Upper lobe of left lung (tissue), 6 donors: ENCODE measurements at places on chromosomes 3 and 15. TPM values are rescaled to one million over a fixed set of nuclear protein-coding genes. Genes with fewer than 3 reads are reported as not detected.

Gene DGKG
- 5.4 TPM for total RNA-seq

GRCh38 chr3:38404286-38404685 lies 49.4 kb upstream of the ACVR2B start:
- no peak overlapping the region for H3K27ac ChIP-seq
- H3K36me3 ChIP-seq: peaks cover 12% of the 10 kb centered on the region
- no peak overlapping the region for H3K4me3 ChIP-seq
- H3K4me1 ChIP-seq: no peaks in the 10 kb centered on the region

GRCh38 chr3:195063581-195064193 lies 207.3 kb downstream of the XXYLT1 start:
- no peak overlapping the region for H3K27ac ChIP-seq
- H3K4me3 ChIP-seq: no peak overlapping the region
- H3K27me3 ChIP-seq: no peaks in the 10 kb centered on the region
- no peaks in the 10 kb centered on the region for H3K36me3 ChIP-seq
- peaks cover 8% of the 10 kb centered on the region for H3K4me1 ChIP-seq

DNA sequence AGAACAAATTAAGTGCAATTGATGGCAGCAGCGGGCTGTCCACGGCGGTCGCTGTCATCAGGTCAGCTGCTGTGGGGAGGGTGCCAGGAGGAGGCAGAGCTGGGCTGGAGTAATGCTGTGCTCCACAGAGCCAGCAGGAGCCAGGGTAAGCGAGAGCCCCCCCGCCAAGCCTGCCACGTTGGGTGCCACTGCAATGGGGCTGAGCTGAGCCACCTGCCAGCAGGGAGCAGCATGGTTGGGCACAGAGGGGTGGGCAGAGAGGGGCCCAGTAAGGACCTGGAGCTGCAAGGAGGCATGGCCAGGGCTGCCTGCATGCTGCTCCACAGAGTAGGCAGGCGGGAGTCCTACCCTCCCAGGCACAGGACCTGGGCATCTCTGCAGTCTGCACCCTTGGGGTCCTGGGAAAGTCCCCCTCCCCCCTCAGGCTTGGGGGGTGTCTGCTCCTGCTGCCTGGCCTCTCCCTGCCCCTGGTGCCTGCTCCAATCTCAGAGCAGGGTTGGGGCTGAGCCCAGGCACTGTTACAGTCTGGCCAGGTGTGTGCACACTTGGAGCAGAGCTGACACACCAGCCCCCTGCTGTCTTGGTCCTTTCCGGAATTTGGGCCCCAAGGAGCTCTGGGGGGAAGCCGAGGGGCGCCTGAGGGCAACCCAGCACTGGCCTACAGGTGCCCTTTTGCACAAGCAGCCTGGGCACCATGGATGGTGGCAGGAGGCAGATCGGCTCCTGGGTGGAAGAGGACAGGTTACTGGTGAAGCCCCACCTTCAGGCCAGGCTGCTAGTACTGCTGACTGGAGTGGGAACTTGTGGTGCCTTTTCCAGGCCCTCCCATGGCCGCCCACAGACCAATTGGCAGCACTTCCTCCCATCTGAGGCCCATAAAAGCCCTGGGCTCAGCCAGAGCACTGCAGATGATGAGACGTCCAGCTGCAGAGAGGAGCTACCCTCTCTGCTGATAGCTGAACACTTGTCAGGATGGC lies 8.5 kb upstream of the PIAS1 start:
- H3K36me3 ChIP-seq: no peaks in the 10 kb centered on the region
- H3K27ac ChIP-seq: no peak overlapping the region
- H3K4me3 ChIP-seq: no peak overlapping the region
- peaks cover 12% of the 10 kb centered on the region for H3K4me1 ChIP-seq
- no peak for DNase-seq
- no peaks in the 10 kb centered on the region for H3K27me3 ChIP-seq

Gene CCDC39
- 1.2 TPM for total RNA-seq

DNA sequence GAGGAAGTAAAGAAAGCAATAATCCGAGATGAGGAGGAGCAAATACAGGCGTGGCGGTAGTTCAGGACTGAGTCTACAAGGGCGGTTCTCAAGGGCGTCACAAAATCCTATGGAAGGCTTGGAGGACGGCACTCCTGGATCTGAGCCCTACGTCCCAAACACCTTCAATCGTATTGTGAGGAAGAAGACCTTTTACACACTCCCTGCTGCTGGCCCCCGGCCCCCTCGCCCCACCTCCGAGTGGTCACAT lies 747 bp downstream of the PLD1 start:
- H3K4me3 ChIP-seq: peak overlapping the region; percentile 56
- no peak for DNase-seq
- peaks cover 53% of the 10 kb centered on the region for H3K4me1 ChIP-seq
- no peaks in the 10 kb centered on the region for H3K27me3 ChIP-seq
- peak overlapping the region; percentile 94 for H3K27ac ChIP-seq

Gene PAQR5
- total RNA-seq: 15.5 TPM

Gene KBTBD8
- 2.1 TPM for total RNA-seq

Gene ARIH1
- total RNA-seq: 155 TPM

GRCh38 chr15:97517737-97518136 lies 442.8 kb upstream of the ARRDC4 start:
- no peak overlapping the region for H3K27ac ChIP-seq
- no peaks in the 10 kb centered on the region for H3K27me3 ChIP-seq
- no peaks in the 10 kb centered on the region for H3K4me1 ChIP-seq

DNA sequence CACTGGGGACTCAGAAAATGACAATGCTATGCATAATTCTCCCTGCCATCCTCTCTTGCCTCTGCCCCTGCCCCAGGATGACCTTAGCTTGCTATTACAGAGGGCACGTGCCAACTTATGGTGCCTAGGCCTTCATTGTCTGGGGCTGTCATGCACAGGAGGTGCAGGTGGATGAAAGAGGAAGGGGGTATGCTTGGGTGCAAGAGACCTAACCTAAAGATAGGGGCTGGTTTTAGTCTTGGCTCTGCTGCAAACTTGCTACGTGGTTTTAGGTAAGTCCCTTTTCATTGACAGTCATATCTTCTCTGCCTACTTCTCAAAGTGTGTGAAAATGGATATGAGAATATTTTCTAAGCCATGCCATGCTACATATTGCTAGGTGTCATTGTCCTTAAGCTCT lies 161.3 kb downstream of the EPHB1 start:
- H3K4me3 ChIP-seq: no peak overlapping the region
- no peaks in the 10 kb centered on the region for H3K36me3 ChIP-seq
- H3K4me1 ChIP-seq: no peaks in the 10 kb centered on the region

- H3K36me3 ChIP-seq: no peaks in the 10 kb centered on the region
- H3K4me1 ChIP-seq: no peaks in the 10 kb centered on the region
- DNase-seq: no peak
- no peaks in the 10 kb centered on the region for H3K27me3 ChIP-seq
Observed at GRCh38 chr15:56798639-56799038, 65.3 kb upstream of the ZNF280D start.

- no peaks in the 10 kb centered on the region for H3K4me1 ChIP-seq
- no peak overlapping the region for H3K27ac ChIP-seq
- no peaks in the 10 kb centered on the region for H3K27me3 ChIP-seq
- no peak overlapping the region for H3K4me3 ChIP-seq
Observed at GRCh38 chr3:85081191-85081906, 122.6 kb downstream of the CADM2 start.

DNA sequence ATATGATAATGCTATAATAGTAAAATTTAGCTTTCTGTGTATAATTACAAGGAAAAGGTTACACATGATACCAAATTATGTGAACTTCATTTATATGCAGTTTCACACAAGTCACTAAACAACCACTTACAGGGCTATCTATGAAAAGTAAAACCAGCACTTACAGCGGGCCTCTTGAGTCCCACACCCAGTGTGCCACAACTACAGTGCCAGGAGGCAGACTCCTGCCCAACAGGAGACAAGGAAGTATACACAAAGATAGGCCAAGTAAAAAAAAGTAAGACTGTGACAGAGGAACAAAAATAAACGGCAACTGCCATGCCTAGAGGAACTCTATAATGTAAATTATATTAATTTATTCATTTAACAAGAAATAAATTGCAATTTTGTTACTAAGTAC lies 53.4 kb upstream of the NEK10 start:
- H3K27ac ChIP-seq: no peak overlapping the region
- no peak overlapping the region for H3K4me3 ChIP-seq
- H3K36me3 ChIP-seq: peaks cover 3% of the 10 kb centered on the region
- no peaks in the 10 kb centered on the region for H3K4me1 ChIP-seq
- DNase-seq: peak; percentile 69

GRCh38 chr3:129107793-129108192 lies 13.8 kb downstream of the RAB43 start:
- H3K4me3 ChIP-seq: no peak overlapping the region
- H3K36me3 ChIP-seq: peaks cover 13% of the 10 kb centered on the region
- H3K4me1 ChIP-seq: peaks cover 22% of the 10 kb centered on the region
- no peak overlapping the region for H3K27ac ChIP-seq
- no peaks in the 10 kb centered on the region for H3K27me3 ChIP-seq

DNA sequence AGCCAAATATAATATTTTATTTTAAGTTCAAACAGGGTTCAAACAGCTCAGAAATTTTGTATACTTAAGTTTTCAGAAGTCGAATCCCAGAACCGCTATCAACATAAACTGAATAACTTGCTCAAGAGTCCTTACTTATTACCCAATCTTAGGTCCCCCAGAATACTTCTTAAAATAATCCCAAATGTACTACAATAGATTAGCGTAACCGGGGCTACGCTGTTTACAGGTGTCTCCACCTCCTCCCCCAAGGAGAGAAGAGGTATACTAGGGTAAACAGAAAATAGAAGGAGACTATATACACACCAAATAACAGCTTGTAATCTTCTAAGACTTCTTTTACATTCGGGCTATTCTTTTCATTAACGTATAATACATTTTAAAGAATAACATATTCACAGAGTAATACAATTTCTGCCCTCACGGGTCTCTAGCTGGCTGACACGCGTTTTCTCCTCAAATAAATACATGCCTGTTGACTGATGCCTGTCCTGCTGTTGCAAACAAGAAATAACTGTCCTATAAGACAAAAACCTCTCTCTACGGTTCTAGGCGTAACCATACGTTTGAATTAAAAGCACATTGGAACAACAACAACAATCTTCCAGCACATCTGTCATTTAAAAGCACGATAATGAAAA lies 1.3 kb downstream of the DENND4A start:
- H3K4me3 ChIP-seq: peak overlapping the region; percentile 68
- peak overlapping the region; percentile 99 for H3K27ac ChIP-seq
- no peaks in the 10 kb centered on the region for H3K27me3 ChIP-seq
- H3K4me1 ChIP-seq: peaks cover 36% of the 10 kb centered on the region

- H3K4me1 ChIP-seq: no peaks in the 10 kb centered on the region
- no peak overlapping the region for H3K27ac ChIP-seq
- DNase-seq: no peak
- H3K36me3 ChIP-seq: no peaks in the 10 kb centered on the region
- no peaks in the 10 kb centered on the region for H3K27me3 ChIP-seq
Observed at GRCh38 chr3:160671231-160671630, 5.7 kb upstream of the ARL14 start.

- no peak overlapping the region for H3K27ac ChIP-seq
- no peaks in the 10 kb centered on the region for H3K4me1 ChIP-seq
- no peak for DNase-seq
- no peaks in the 10 kb centered on the region for H3K36me3 ChIP-seq
- H3K4me3 ChIP-seq: no peak overlapping the region
- no peaks in the 10 kb centered on the region for H3K27me3 ChIP-seq
Observed at GRCh38 chr3:23553353-23553752, 252.4 kb upstream of the UBE2E1 start.

- DNase-seq: no peak
- no peak overlapping the region for H3K4me3 ChIP-seq
- H3K4me1 ChIP-seq: no peaks in the 10 kb centered on the region
Observed at GRCh38 chr15:77732514-77733335, 100.0 kb upstream of the LINGO1 start.

DNA sequence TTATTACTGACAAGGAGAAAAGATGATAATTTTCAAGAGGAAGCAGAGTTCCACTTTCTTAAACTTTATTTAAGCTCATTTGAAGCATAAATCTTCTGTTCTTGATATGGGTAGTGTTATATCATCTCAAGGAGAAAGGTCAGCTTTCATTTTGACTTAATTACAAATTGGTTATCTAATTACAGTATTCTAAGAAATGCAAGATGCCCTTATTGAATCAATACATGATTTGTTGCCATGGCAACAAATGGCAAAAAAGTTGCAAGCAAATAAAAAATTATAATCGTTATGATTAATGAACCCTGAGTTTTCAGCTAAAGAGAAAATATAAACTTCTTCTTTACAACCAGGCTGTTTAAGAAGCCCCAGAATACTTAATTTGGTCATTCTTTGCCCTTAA lies 622.7 kb downstream of the RBMS3 start:
- H3K27me3 ChIP-seq: no peaks in the 10 kb centered on the region
- H3K27ac ChIP-seq: no peak overlapping the region
- DNase-seq: no peak
- no peaks in the 10 kb centered on the region for H3K4me1 ChIP-seq
- no peak overlapping the region for H3K4me3 ChIP-seq
- no peaks in the 10 kb centered on the region for H3K36me3 ChIP-seq

DNA sequence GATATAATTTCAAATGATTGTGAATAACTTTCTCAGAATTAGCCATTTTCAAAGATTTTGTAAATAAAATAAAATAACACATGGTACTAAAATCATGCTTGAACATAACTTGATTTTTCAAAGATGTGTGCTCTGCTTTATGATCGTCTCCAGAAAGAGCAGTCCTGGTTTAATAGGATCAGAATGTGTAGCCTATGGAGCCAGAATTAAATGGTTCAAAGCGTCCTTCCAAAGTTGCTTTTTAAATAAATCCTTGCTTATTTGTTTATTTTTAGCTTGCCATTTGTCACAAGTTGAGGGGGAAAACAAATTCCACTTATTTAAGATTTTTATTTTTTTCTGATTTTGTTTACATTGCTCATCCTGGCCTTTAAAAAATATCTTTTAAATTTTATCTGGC lies 123.7 kb upstream of the SPRED1 start:
- peaks cover 29% of the 10 kb centered on the region for H3K4me1 ChIP-seq
- DNase-seq: no peak
- no peak overlapping the region for H3K4me3 ChIP-seq
- H3K27ac ChIP-seq: peak overlapping the region; percentile 74
- no peaks in the 10 kb centered on the region for H3K27me3 ChIP-seq

DNA sequence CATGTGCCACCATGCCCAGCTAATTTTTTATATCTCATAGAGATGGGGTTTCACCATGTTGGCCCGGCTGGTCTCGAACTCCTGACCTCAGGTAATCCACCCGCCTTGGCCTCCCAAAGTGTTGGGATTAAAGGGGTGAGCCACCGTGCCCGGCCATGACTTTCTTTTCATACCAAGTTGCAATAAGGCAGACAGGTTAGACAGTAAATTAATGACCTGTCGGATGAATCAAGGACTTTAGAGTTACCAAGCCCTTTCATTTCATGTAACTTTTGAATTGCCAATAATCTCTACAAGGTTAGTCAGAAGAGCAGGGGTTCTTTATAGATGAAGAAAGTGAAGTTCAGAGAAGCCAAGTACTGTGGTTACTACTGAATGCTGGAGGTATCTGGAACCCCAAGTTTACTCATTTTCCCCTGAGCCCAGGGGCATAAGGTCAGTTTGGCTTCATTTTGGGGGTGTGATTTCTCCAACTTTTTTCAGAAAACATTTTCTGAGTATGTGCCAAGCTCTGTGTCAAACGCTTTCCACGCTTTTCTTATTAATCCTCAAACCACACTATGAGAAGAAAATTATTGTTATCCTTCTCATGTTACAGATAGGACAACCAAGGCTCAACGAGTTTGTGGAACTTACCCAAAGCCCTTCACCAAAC lies 11.9 kb downstream of the PRICKLE2 start:
- no peaks in the 10 kb centered on the region for H3K27me3 ChIP-seq
- H3K27ac ChIP-seq: peak overlapping the region; percentile 78
- H3K36me3 ChIP-seq: no peaks in the 10 kb centered on the region
- no peak overlapping the region for H3K4me3 ChIP-seq
- H3K4me1 ChIP-seq: peaks cover 68% of the 10 kb centered on the region
- no peak for DNase-seq

Gene CHRFAM7A
- 4.1 TPM for total RNA-seq

Gene C3orf20
- total RNA-seq: 0.09 TPM
